ENCODE measurements at places on chromosomes 11 and 22.
A peak's percentile ranks its signal among the peaks of the same experiment; 100 is the strongest.

GRCh38 chr22:48845356-48845936 lies 982.2 kb downstream of the BRD1 start:
- DNase-seq: no peak

DNA sequence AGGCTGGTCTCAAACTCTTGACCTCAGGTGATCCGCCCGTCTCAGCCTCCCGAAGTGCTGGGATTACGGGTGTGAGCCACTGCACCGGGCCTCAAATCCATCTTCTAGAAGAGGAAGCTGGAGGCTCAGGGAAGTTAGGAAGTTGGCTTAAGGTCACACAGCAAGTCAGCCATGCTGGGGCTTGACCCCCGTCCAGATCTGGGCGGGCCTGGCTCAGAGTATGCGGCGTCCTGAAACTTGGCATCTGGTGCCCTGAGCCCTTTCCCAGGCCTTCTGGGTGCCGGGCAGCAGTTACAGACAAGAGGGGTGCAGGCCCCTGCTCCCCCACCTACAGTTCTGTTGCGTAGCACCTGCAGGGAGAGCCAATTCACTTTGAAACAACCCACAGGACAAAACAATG lies 11.2 kb downstream of the MPPED1 start:
- DNase-seq: no peak

- no peak for DNase-seq
These were observed 8.5 kb downstream of the FHIP1B start for GRCh38 chr11:6225896-6226295.

DNA sequence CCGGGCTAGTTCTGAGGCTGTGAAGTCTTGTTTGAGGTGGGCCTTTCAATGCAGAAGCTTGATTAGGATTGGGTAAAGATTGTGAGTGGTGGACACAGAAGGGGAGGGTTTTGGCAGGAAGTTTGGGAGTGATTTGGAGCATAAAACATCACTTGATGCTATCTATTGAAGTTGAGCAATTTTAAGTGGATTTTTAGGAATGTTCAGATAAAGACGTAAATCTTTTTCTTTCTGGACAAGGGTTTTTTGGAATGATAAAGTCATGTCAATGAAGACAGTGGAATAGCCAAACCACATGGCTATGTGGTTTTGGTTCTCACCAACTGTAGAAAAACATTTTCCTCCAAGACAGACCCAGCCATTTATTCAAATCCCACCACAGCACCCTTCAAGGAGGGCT lies 111.2 kb upstream of the SNX19 start:
- no peak for DNase-seq

- no peak for DNase-seq
These were observed 448.2 kb downstream of the TBC1D22A start for GRCh38 chr22:47210686-47211085.

GRCh38 chr11:74784726-74785125 lies 36.1 kb downstream of the RNF169 start:
- DNase-seq: no peak

DNA sequence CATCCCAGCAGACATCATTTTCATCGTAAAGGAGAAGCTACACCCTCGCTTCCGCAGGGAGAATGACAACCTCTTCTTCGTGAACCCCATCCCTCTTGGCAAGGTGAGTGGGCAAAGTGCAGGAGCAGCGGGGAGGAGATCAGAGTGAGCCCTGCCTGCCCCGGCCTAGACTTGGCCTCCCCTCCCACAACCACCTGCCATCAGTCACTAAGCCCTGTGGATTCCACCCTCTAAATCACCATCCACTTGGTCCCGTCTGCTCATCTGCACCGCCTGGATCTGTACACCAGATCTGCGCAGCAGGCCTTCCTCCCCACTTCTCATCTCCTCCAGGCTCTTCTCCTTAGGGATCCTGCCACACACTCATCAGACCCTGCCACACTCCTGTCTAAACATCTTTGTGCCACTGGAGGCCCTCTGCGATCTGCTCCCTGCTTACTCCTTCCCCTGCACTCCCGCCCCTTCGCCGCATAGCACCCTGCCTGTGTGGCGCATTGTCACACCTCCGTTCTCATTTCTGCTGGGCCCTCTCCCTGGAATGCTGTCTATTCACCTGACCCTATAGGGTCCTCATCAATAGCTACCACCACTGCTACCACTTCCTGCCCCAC lies 14.2 kb downstream of the UCP2 start:
- DNase-seq: no peak

- DNase-seq: no peak
These were observed 165.7 kb downstream of the COMMD9 start for GRCh38 chr11:36123336-36124101.

DNA sequence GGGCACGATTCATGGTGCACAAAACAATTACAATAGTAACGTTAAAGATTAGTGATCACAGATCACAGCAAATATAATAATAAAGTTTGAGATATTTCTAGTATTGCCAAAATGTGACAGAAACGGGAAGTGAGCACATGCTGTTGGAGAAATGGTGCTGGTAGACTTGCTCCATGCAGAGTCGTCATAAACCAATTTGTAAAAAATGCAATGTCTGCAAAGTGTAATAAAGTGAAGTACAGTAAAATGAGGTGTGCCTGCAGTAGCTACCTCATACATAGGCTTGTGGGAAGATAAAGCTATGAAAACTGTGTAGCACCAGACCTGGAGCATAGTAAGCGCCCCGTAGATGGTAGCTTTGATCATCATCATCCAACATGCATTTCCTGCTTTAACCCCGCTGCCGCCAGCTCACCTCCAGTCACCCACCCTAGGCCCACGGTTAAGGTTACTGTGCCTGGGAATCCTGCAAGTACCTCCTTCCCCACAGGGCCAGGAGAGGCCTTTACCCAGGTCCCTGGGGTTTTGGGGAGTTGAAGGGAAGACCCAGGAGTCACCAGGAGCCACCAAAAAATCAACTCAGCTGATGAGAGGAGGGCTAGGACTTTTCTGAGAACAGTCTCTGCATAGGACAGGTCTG lies 59.2 kb downstream of the MYO7A start:
- DNase-seq: no peak

DNA sequence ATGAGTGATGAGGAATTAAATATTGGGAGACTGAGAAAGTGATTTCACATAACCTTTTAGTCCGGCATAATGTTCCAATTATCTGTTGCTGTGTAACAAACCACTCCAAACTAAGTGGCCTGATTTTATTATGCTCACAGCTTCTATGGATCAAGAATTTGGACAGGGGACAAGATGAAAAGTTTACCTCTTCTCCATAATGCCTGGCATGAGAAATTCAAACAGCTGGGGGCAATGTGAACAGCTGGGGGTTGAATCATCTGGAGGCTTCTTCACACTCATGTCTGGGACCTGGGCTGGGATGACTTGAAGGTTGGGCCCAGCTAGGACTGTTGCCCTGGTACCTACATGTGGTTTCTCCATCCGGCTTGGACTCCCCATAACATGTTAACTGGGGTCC lies 99.4 kb upstream of the DRD2 start:
- no peak for DNase-seq

- DNase-seq: peak; percentile 49
These were observed 29.3 kb upstream of the TCF20 start for GRCh38 chr22:42299586-42300258.

DNA sequence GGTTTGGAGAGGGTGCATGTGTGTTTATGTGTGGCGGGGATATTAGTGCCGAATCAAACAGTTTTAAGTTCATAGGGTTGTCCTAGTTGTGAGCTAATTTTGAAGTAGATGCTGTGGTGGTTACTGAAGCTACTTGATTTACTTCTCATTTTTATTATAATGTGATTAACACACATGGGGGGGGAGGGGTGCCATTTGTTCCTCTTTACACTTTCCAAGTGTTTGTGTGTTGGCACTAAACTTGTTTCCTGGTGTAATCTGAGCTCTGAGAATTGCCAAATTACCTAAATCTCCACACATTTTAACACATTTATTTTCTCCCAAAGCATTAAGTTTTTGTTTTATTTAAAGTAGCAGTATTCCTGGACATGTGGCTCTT lies 60.1 kb downstream of the ZNRF3 start:
- no peak for DNase-seq

DNA sequence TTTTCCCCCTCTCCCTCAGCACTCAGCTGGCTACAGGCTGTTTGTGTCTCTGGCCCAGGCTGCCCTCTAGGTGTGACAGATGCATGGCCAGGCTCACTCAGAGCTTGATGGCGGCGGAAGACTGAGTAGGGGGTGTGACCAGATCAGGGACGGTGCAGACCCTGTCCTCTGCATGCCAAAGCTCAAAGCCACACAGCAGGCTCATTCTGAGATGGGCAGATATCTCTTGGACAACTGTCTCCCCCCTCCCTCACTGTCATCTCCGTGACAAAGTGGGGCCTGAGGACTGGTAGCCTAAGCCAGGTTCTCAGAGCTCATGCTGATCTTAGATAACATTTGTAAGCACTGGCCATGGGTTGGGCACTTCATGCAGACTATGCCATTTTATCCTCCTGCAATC lies 231.3 kb downstream of the DSCAML1 start:
- DNase-seq: no peak

- DNase-seq: no peak
These were observed 672.5 kb downstream of the BRD1 start for GRCh38 chr22:49155039-49155769.

DNA sequence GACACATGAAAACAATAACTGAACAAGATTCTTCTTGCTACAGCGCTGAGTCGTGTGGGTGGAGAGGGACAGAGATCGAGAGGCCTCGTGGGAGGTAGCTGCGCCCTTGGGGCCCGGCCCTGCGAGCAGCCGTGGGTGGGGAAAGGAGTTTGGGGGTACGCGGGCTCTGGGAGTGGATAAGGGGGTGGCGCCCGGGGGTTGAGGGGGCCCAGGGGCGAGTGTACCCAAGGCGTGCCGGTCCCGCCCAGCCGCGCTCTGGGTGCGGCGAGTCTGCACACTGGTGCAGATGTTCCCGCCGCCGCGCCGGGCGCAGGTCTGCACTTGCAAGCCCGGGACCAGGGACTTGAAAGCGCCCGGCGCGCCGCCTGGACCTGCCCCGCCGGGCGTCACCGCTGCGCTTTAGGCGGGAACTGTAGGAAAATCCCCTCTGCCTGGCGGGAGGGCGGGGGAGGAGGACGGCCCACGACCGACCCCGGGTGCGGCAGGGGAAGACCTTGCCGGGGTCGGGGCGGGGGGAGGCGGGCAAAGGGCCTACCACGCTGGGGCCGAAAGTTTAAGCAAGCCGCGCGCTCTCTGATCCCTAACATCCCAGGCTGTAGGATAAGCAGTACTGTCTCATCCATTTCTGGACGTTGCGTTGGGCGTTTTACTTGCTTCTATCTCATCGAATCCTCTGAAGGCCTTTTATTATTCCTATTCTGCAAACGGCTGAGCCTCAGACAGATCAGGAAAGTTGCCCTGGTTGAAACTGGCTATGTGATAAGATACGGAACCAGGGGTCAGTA lies 1.4 kb upstream of the KREMEN1 start:
- no peak for DNase-seq

GRCh38 chr11:14673421-14673820 lies 29.8 kb downstream of the PDE3B start:
- no peak for DNase-seq

- DNase-seq: no peak
These were observed 16.8 kb downstream of the HSPA8 start for GRCh38 chr11:123045101-123045500.

- no peak for DNase-seq
These were observed 12.2 kb downstream of the CTTN start for GRCh38 chr11:70410276-70411205.

DNA sequence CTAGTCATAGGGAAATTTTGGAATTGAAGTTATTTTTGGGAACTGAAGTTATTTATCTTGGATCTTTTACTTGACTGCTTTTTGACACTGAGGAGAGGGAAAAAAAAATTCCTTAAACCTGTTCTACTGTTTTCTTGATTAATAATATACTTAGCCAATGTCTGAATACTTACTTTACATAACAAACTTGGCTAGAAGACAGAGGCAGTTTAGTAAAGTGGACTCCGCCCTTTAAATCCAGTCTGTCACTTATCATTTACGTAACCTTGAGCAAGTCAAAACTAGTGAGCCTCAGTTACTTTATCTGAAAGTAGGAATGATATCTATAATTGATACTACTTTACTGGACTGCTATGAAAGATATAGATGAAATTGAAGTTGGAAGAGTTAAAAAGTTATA lies 19.5 kb downstream of the CTSC start:
- no peak for DNase-seq

DNA sequence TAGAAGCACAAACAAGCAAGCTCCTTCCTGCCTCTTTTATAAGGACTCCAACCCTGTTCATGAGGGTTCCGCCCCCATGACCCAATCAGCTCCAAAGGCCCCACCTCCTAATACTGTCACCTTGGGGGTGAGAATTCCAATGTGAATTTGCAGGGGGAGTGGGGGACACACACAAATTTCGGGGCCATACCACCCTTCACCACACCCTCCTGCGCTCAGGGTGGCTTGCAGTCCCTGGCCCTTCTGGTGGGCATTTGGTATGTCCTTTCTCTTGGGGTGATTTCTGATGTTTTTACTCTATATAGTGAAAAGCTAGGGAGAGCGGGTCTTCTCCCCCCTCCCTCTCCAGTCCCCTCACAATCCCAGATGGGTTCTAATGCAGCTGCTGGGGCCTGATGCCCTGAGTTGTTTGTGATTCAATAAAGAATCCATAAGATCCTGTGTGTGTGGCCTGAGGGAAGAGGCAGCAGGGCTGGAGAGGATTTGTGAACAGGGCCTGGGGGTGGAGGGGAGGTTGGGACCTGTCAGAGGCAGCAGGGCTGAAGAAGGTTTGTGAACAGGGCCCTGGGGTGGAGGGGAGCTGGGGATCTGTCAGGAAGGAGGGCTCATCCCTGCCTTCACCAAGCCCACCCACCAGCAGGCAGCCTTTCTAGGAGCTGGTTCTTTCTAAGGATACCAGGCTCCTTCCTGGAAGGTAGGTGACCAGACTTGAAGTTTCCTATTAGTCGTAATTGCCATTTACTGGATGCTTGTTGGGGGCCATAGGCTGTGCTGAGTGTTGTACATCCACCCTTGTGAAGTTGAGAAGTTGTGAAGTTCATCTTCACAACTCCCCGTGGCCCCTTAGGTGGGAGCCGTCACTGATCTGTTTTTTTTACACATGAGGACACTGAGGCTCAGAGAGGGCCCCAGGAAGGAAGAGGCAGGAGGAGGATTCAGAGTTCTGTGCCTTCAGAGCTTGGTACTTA lies 7.9 kb downstream of the SLC35C1 start:
- DNase-seq: no peak

DNA sequence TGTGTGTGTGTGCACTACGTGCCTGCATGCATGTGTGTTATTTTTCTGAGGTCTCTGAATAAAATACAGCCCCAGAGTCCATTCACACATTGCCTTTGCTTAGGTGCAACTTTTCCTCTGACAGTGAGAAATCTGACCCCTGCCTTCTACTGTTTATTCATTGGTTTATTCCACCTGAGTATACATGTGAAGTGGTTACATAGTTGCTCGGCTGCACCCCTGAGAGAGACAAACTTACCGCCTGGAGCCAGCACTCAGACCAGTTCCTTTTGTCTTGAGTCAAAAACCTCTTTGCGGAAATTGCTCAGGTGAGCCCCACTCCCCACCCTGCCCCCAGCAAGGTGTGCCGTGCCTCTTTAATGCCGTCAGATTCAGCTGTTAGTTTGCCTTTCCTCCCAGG lies 363.6 kb downstream of the BRD1 start:
- no peak for DNase-seq
